Stimulated activated CD4-positive, alpha-beta T cell treated with anti-CD3 and anti-CD28 coated beads, Interleukin-2, amount 100 ng/mL, for 24 hours (primary cell): ENCODE measurements at places on chromosomes 16 and 17.

GRCh38 chr16:84084570-84085270 lies 32.0 kb downstream of the MBTPS1 start:
- DNase-seq: peak; percentile 71

DNA sequence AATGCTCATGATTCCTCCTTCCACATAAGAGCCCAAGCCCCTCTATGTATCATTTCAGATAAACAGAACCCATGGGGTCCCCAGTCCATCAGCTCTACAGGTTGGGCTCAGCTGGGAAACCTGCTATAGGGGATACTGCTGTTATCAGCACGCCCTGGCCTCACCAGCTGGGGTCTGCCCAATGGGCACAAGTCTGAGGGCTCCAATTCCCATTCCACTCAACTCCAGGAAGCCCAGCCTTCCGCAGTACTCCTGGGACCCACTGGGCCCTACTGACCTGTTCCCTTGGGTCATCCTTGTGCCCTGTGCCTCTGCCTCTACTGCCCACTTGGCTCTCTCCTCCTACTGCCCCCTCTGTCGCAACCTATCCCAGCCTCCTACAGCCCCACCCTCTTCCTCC lies 16.2 kb upstream of the XYLT2 start:
- no peak for DNase-seq

- no peak for DNase-seq
Measured at GRCh38 chr16:4937782-4938682, 1.1 kb upstream of the PPL start.

DNA sequence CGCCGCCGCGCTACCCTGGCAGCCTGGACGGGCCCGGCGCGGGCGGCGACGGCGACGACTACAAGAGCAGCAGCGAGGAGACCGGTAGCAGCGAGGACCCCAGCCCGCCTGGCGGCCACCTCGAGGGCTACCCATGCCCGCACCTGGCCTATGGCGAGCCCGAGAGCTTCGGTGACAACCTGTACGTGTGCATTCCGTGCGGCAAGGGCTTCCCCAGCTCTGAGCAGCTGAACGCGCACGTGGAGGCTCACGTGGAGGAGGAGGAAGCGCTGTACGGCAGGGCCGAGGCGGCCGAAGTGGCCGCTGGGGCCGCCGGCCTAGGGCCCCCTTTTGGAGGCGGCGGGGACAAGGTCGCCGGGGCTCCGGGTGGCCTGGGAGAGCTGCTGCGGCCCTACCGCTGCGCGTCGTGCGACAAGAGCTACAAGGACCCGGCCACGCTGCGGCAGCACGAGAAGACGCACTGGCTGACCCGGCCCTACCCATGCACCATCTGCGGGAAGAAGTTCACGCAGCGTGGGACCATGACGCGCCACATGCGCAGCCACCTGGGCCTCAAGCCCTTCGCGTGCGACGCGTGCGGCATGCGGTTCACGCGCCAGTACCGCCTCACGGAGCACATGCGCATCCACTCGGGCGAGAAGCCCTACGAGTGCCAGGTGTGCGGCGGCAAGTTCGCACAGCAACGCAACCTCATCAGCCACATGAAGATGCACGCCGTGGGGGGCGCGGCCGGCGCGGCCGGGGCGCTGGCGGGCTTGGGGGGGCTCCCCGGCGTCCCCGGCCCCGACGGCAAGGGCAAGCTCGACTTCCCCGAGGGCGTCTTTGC lies 3.1 kb downstream of the HIC1 start:
- no peak for DNase-seq

GRCh38 chr16:15059324-15059723 lies 3.5 kb upstream of the NTAN1 start:
- DNase-seq: no peak

DNA sequence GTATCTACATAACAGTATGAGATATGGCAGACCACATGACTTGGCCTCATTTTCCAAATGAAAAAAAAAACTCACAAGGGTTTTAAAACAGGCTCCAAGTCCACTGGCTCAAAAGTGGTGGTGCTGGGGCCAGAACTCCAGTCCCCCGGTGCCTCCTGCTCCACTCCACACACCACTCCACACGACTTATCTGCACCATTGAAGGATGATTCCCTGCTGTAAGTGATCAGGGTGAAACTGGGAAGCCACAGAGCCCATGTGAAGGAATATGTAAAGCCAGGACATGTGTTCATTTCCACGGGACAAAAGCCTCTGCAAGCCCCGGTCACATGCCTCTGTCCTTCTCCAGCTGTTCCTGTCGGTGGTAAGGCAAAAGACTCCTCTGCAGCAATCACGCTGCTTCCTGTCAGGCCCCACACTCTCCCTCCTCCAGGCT lies 97.2 kb downstream of the ZNF18 start:
- no peak for DNase-seq

DNA sequence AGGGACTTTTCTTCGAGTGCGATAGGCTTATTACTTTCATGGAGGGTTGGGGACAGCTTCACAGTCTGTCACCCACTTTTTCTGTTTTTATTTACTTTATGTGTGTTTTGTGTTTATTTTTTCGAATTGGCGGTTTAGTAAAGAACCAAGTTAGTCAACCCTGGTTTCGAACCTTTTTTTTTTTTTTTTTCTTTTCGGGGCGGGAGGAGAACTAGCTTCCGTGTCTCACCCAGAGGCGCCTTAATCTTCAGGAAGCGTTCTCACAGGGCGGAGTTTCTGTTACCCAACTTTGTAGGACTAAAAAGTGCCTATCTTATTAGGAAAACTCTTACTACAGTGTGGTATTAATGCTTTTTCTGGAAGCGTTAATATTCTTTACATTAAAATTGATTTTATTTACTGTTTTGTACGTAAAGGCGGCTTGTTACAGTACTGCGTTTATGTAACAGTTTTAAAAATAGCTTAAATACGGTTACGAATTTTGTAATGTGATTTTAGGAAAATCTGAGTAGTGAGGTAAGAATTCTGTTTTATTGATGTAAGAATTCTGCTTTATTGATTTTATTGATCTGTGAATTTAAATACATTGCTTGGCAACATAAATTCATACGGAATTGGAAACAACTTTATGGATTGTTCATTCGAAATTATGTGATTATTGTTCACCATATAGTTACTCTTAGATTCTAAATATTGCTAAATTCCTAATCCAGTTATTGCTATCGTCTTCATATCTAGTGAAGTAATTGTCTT lies 885 bp downstream of the ZNF207 start:
- peak; percentile 31 for DNase-seq

GRCh38 chr17:4176808-4177472 lies 33.9 kb downstream of the CYB5D2 start:
- DNase-seq: peak; percentile 28

GRCh38 chr16:85689285-85689949 lies 663 bp upstream of the GINS2 start:
- DNase-seq: no peak

- no peak for DNase-seq
Measured at GRCh38 chr17:62112229-62112628, 47.2 kb upstream of the MED13 start.

DNA sequence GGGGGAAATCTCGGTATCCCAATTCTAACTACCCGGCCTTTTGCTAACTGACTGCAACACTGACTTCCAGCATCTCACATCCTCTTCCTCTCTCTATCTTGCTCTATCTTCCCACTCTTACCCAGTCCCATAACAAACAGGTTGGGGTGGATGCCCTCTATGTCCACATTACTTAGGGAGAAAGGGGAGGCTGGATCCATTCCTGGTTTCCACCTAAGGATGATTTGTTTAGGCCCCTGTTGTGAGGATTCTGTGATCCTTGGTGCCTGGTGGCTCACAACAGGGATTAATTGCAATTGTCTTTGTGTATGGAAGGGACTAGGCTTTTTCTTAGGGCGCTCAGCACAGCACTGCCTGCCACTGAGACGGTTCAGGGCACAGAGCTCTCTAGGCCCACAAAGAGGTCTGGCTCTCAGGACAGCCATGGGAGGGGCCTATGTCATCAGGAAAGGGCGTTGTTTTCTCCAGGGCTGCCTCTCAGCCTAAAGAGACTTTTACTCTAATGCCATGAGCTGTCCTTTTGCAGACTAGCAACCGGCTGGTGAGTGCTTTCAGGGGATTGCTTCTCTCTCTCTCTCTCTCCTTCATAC lies 612.1 kb upstream of the SALL1 start:
- no peak for DNase-seq
